Inflammatory macrophage (primary cell): ENCODE measurements at places on chromosomes 16 and 17.
A peak's percentile ranks its signal among the peaks of the same experiment; 100 is the strongest.

GRCh38 chr17:29574732-29575510 is 6.4 kb downstream of the TP53I13 start:
- DNase-seq = no peak

DNA sequence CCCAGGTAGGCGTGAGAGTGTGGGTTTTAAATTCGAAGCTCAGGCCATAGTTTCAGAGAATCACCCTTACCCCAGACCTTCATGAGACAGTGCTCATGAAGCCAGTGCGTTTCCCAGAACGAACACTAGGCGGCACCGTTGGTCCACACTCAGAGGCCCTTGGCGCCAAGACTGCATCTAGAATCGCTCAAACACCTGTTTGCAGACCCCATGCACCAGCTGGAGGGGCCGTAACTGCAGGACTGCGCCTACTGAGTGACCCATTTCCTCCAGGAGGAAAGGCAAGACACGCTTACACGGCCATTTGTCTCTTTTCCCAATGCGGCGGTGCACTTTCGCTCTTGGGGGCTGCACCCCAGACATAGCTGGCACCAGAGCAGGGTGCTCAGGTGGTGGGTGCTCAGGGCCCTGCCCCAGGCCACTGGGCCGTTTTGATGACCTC is 34.0 kb downstream of the ADGRG5 start:
- peak; percentile 78 for DNase-seq

- peak; percentile 62 for DNase-seq
Measured at GRCh38 chr17:29238133-29238850, 8.4 kb upstream of the CRYBA1 start.

DNA sequence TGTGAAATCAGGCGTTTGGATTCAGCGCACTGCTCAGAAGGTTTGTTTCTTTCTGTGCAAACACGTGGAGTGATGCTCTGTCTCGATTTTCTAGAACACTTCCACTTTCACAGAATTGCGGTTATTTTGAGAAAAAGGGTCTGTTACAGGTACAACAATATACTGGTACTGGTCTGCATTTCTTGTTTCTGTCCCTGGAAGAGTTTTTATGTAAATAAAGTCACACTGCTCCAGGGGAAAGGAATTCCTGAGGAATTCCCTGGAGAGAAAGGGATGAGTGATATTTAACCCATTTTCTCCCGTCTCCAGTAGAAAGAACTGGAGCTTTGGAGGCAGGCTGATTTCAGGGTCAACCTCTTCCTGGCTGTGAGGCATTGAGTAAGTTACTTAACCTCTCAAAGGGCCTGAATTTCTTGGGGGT is 16.2 kb upstream of the RMI2 start:
- no peak for DNase-seq

GRCh38 chr16:12447556-12447955 is 356.1 kb downstream of the CPPED1 start:
- DNase-seq = no peak

GRCh38 chr16:6153901-6154300 is 1056.3 kb upstream of the EEF2KMT start:
- no peak for DNase-seq

DNA sequence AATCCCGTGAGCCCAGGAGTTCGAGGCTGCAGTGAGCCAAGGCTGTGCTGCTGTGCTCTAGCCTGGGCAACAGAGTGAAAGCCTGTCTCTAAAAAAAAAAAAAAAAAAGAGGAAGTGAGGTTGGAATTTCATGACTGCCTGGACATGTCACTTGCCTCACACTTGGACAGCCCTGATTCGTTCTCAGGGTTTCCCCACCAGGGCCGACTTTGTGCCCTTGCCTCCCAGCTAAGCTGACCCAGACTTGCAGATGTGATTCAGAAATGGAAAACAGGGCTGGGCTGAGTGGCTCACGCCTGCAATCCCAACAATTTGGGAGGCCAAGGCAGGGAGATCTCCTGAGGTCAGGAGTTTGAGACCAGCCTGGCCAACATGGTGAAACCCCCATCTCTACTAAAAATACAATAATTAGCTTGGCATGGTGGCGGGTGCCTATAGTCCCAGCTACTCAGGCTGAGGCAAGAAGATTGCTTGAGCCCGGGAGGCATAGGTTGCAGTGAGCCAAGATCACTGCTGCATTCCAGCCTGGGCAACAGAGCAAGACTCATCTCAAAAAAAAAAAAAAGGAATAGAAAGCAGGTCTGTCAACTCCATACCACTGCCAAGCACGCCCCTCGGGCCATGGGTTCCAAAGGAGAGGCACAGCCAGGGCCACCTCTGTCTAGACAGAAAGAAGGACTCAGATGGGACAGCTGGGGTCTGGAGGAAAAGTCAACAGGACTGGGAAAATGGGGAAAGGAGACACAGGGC is 46.9 kb downstream of the SOCS1 start:
- peak; percentile 88 for DNase-seq

DNA sequence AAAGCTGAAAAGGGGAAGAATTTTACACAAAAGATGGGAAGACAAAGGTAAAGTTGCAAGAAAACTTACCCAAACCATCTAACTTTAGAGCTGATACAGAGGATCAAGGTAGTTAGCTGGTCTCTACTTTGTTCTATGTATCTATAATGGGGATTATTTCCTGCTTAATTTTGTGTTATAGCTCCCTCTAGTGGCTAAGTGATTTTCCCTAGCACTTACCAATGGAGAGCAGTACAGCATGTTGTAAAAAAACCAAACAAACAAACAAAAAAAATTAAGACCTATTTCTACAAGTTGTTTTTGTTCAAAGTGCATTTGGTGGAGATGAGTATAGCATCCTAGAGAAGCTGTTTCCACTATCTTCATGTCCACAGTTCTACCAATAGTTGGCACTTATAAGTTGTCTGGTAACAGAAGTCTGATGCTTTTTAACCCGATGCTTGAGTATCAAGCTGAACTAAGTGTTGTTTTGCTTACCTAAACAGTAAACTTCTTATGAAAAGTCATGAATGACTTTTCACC is 7.5 kb downstream of the SRSF1 start:
- DNase-seq = peak; percentile 79

DNA sequence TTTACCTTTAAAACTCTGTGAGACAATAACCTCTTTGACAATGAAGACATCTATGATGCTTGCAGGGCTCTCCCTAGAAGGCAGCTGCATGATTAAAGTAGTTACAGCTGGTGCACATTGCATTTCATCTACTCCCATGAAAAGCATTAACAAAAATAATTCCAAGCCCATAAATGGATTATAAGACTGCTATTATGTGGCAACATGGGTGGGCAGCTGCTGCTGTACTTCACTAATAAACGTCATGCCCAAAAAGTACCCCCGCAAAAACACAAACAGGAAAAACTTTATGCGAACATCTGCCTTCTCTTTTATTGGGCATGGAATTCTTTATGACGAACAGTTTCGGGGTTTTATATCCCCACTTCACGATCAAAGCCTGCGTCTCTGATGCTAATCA is 224.9 kb downstream of the CA10 start:
- no peak for DNase-seq

GRCh38 chr17:39193346-39193745 is 4.1 kb downstream of the CACNB1 start:
- DNase-seq = no peak

- no peak for DNase-seq
Measured at GRCh38 chr16:21169249-21169981, 10.9 kb downstream of the LDAF1 start.

DNA sequence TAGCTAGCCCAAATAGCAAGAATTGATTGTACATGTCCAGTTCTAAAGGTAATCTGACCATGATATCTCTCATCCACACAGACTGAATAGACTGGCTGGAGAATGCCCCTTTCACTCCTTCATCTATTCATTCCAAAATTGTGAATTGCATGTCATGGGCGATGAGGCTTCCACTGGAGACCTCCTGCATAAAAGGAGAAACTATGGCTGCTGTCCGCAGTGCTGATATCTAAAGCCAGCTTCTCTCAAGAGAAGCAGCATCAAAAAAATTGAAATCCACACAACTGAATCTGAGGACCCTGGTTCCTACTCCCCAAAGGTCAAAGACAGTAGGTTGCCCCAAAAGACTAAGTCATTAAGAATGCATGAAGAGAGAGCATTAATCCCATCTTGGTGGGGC is 7.9 kb upstream of the SCNN1G start:
- no peak for DNase-seq

DNA sequence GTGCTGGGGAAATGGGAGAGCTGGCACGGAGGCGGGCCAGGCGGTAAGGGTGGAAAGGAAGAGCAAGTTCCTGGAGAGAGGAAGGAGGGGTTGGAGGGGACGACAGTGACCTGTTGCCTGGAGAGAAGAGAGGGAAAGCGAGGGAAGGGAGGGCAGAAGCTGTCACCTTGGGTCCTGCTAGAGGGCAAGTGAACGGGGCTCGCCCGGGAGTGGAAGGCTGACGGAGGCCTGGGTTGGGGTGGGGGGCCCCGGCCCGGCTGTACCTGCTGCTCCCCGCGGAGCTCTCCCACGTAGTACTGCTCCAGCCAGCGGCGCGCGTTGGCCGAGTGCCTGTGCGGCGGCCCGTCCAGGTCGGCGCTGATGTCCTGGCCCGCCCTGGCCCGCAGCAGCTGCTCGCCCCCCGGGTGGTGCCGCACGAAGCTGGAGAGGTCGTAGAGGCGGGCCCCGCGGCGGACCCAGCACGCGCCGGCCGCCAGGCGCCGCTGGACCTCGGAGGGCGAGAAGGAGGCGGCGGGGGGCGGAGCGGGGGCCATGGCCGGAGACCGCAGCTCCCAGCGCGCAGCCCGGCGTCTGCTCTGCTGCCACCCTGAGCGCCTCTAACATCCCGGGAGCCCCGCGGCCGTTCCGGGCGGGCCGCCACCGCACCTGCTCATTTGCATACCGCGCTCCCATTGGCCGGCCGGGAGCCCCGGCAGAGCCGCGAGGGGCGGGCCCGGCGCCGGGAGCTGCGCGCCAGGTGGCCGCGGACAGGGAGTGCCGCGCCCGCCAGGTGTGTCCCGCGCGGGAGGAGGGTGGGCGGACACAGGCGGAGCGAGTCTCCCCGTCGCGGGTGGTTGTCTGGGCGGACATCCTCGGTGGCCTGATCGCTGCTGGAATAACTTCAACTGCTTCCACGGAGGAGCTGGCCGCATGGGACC is at the start of gene FA2H:
FA2H (minus strand) TSS at position 598 of the 917 bp plus-strand sequence; CDS start at position 533, 65 bp downstream.
- peak; percentile 55 for DNase-seq

DNA sequence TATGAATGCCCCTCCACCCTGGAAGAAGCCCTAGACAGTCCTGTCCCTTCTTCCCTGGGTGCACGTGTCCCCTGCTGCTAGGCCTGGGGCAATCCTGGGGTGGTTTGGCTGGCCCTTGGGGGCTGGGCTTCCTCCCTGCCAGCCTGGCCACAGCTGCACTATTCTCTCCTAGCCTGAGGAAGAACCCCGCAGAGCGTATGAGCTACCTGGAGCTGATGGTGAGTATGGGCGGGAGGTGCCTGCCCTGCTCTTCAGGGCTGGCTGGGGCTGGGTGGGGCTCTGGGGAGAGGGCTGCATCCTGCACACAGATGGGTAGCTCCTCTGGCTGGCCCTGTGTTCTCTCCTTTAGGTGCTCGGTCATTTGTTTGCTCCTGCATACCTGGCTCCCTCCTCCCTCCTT is 28.8 kb downstream of the MAP2K3 start:
- no peak for DNase-seq

DNA sequence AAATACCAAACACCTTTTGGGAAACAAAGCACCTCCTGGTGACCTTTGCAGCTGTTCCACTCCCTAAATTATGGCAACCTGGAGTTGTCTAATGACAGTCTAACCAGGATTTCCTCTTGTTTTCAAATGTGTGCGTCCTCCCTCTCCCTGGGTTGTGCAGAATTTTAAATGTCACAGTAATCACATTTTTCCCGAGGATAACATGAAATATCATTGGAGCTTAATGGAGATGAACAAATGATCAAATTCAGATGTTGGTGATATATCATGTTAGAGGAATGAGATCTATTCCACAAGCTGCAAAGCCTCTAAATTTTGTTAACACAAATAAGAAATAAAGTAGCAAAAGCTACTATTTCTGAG is 86.9 kb upstream of the HLF start:
- DNase-seq = no peak

DNA sequence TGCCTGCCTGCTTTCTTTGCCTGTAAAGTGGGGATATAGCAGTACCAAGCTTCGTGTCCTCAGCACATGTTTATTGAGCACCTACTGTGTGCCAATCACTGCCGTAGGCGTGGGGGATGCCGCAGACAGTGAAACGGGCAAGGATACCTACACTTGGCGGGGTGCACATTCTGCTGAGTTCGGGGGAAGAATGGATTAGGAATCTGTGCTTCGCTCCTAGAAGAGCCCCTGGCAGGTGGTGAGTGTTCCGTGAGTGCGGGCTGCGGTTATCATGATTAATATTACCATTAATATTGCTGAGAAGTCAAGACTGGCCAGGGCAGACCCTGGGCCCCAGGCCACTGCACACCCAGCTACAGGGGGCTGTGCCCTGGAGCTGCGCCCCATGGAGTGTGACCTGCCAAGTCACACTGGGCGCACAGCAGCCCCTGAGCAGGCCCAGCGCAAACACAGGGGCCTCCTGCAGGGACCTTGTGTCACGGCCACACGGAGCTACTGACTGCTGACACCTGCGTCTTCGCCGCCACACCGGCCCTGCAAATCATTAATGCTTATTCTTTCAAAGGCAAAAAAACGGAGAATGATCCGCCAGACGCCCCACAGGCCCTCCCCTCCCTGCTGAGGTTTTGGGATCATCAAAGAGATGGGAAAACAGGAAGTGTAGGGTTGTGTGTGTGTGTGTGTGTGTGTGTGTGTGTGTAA is 213.4 kb upstream of the GSE1 start:
- DNase-seq = no peak

DNA sequence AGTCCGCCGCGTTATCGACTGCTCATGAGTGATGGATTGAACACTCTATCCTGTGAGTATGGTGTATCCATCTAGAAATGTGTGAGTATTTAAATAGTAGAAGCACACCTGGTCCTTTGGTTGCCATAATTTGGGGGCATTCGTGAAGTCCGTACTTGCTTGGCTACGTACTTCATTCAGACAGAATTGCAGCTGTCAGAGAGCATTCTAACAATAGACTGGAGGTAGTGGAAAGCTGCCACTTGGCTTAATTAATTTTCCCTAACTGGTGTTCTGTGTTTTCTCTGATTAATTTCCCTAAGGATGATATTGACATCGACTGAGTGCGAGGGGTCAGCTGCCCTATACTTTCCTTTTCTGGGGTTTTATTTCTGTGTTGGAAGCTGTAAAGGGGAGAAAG is 14.1 kb downstream of the RPA1 start:
- no peak for DNase-seq

GRCh38 chr16:3904875-3905274 is 24.4 kb upstream of the CREBBP start:
- no peak for DNase-seq

GRCh38 chr17:77312786-77313599 is 172.2 kb downstream of the SEC14L1 start:
- DNase-seq = no peak

DNA sequence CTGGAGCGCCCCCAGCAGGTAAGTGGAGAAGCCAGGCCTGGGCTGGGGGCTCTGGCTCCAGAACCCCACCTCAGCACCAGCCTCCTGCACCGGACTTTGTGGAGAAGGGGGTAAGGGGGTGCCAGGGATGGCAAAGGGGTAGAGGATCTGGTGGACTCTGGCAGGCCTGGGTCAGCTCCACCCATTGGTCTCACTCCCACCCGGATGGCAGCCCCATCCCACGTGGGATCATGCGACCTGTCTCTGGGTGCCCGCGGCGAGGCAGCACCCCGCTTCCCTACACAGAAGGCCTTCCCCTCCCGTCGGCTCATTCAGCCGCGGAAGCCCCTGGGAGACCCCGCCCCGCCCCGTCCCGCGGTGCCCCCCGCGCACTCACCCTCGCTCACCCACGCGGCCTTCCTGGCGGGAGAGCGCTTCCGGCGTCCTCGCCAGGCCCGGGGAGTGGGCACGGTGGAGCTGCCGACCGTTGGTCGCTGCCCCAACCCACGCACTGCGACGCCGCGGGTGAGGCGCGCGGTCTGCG is 498 bp upstream of the PLEKHG4 start:
- peak; percentile 83 for DNase-seq

GRCh38 chr17:66175892-66176291 is 16.0 kb downstream of the CEP112 start:
- DNase-seq = no peak
